ENCODE measurements at places on chromosomes 2 and 18.

- DNase-seq = no peak
Measured at GRCh38 chr2:15901095-15901807, 39.1 kb upstream of the MYCN start.

DNA sequence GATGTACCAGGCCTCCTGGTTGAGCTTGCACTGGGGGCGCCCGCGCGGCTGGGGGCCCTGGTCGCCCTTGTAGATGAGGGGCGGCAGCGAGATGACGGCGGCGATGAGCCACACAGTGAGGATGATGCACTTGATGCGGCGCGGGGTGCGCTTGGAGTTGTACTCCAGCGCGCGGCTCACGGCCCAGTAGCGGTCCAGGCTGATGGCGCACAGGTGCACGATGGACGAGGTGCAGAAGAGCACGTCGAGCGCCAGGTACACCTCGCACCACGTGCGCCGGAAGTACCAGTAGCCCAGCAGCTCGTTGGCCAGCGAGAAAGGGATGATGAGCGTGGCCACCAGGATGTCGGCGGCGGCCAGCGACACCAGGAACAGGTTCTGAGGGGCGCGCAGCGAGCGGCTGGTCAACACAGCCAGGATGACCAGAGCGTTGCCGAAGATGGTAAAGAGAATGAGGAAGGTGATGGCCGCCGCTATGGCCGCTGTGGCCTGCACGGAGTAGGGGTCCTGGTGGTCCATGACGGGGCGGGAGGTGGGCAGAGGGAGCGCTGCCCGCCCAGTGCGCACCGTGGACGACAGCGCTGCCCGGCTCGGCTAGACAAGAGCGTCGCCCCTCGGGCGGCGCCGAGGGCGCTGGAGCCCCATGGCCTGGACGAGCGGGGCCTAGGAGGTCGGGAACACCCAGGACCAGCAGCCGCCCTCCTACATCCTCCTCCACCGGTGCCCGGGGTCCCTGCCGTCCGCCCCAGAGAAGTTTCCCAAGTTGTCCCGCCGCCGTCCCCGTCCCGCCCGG lies 544 bp downstream of the ADRA2B start:
- no peak for DNase-seq

- DNase-seq = peak; percentile 16
Measured at GRCh38 chr18:72063001-72063400, 481.1 kb downstream of the CBLN2 start.

GRCh38 chr18:3449512-3450011 lies 410 bp upstream of the TGIF1 start:
- no peak for DNase-seq

DNA sequence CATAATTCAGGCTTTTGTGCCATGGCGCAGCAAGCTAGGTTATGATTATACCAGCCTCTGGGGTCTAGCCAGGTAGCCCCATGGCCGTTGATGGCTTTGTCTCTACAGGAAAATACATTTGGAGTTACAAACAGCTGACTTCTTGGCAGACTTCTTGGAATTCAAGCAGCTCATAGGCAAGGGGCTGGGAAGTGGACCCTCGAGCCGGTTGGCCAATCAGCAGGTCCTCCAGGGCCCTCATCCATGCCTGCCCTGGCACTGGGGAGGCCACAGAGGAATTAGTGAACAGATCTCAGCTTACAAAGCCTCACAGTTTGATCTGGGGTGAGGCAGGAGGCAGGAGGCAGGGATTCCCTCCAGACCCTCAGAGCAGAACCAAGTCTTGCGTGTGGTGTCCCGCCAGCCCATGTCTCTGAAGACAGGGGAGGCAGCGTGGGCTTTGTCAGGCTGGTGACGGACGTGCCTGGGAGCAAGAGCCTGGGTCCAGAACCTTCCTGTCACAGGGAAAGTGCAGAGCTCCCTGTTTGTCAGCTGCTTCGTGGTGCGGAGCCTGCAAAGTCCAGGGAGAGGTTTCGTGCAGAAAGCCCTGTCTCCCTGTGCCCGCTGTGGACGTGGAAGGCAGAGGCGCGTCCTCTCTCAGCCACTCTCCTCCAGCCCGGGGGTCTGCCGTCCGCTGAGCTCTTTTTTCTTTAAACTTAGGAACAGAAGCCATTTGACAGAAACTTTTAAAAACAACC lies 131.7 kb downstream of the KLHL29 start:
- no peak for DNase-seq

GRCh38 chr2:165007161-165007744 lies 51.9 kb upstream of the SLC38A11 start:
- no peak for DNase-seq

DNA sequence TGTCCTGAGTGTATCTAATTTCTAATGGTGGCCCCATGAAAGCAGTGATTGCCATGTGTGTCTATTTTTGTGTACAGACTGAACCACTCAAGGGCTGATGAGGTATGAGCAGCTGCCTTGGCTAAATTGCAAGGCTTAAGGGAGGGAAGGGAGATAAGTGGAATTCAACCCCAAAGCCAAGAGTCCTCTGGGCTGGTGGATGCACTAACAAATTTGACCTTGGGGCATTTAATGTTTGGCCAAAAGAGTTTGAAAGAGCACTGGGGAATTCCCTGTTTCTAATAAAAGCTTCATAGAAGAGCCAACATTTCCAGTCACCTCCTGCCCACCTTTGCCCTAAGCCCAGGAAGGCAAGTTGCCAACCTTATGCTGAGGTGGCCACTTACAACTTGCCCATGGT lies 172.1 kb downstream of the SETBP1 start:
- DNase-seq = peak; percentile 74

DNA sequence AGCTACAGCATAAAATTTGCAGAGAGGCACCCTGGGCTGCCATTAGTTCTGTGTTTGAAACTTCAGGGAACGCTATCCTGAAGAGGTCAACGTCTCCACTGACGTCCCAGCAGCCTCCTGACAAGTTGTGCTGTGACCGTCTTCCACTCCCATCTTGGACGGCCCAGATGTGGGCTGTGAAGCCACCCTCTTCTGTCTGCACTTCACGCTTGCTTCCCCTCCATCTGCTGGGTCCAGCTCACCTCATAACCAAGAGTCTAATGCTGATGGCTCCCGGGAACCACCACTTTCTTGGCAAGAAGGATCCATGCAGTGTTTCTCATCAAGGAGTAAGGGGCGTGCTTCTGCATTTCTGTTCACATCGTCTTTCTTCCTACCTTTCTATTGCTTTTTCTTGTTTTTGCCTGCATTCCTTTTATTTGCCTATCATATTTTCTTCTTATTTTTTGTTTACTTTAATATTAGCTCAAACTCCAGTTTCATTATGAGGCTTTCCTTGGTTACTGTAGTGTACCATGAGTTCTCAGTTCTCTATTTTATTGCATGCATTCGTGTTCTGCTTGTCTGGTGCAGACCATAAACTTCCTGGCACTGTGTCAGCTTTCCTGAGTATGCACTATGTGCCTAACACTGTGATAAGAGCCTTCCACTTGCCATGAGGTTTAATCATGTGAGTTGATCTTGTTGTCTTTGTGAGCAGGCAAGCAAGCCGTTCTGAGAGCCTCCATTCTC lies 631.8 kb upstream of the RAB6C start:
- DNase-seq = no peak

DNA sequence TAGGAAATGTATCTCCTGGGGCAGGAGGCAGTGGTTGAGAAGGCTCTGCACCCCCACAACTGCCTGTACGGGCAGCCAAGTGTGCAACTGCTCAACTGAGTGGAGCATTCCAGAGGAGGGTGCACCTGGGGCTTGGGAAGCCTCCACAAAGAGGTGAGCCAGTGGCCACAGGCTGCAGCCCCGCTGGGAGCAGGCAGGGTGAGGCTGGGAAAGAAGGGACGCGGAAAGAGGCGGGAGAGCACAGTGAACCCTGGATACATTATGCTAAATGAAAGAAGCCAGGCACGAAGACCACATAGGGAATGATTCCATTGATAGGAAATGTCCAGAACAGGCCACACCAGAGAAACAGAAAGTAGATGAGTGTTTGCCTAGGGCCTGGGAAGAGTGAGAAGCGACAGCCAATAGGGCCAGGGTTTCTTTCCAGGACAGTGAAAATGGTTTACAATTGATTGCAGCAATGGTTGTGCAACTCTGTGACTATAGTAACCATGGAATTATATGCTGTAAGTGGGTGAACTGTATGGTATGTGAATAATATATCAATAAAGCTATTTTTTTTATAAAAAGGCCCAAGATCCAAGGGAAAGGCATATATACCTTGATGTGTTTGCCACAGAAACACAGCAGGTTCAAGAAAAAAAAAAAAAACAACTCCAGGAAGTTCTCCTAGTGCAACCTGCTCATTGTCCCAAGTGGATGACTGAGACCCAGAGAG lies 82.4 kb downstream of the DDX1 start:
- no peak for DNase-seq

GRCh38 chr2:15704086-15704787 lies 112.6 kb downstream of the DDX1 start:
- DNase-seq = no peak

- DNase-seq = no peak
Measured at GRCh38 chr2:9745153-9745899, 97.9 kb upstream of the TAF1B start.

DNA sequence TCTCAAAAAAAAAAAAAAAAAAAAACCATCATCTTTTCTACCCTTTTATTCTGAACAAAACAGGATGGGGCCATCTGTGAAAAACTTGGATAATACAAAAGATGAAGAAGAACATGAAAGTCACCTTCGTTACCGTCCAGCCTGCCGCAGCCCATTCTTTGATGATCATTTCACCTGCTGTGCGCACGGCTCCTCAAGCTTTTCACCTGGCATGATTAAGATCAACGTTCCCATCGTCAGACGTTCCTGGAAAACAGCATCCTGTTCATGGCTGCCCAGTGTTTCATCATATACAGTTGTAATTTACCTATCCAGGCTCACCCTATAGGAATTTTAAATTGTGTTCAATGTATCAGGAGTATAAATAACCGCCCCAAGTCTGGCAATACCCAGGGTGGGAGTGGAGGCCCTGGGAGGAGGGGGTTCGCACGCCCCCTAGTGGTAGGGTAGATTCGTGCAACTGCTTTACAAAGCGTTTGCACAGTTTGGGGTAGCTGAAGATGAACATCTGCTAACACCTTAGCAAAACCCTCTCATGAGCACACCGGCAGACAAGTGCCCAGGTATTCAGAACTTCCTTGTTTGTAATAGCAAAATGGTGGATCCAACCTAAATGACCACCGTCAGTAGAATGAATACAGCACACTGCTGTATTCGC lies 49.0 kb upstream of the GLI2 start:
- DNase-seq = no peak

DNA sequence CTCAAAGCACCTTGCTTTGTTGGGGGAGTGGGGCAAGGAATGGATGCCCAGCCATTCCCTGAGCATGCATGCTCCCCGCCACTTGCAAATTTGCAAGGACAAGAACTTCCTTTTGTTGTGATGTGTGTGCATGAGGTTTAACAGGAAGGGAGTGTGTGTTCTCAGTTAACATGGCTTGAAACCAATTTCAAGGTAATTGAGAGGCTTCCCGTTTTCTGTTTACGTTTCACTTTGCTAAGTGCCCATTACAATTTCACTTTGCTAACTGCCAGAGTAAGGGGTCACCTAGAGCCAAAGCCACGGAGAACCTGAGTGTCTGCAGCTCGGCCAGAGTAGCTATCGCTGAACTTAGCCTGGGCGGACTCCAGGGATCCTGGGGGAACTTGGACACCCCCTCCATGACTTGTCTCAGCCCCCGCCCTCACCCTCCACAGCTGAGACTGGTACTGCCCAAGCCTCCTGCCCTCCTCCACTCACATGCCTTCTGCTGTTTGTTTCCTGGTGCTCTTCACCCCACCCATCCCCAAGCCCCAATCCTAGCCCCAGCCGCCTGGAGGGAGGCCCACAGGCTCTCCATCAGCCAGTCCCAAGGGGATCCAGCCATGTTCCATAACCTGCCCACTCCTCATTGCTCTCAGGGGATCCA lies 53.6 kb upstream of the LAPTM4A start:
- DNase-seq = peak; percentile 44

DNA sequence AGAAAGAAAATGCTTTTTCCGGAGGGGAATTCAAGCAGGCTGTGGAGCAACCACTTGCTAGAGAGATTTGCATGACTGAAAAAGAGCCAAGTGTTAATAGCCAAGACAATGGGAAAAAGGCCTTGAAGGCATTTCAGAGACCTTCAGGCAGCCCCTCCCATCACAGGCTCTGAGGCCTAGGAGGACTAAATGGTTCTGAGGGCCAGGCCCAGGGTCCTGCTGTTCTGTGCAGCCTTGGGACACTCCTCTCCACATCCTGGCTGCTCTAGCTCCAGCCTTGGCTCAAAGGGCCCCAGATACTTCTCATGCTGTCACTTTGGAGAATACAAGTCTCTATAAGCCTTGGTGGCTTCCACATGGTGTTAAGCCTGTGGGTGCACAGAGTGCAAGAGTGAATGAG lies 81.8 kb downstream of the B3GNT2 start:
- DNase-seq = no peak

DNA sequence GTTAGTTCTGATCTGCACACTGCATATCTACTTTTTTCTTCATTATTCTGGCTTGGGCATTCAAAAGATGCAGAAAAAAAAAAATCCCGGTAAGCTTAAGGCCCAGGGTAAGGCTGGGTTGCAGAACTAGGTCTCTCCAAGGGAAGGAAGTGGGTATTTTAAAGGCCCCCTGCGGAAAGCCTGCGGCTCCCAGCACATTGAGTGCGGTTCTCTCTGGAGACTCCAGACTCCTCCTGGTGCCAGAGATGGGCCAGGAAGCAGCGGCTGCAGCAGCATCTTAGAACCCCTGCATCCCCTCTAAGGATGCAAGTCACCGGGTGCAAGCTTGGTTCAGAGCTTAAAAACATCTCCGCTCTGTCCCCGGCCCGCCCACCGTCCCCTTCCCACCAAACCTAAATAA lies 49.5 kb downstream of the TGIF1 start:
- DNase-seq = no peak

DNA sequence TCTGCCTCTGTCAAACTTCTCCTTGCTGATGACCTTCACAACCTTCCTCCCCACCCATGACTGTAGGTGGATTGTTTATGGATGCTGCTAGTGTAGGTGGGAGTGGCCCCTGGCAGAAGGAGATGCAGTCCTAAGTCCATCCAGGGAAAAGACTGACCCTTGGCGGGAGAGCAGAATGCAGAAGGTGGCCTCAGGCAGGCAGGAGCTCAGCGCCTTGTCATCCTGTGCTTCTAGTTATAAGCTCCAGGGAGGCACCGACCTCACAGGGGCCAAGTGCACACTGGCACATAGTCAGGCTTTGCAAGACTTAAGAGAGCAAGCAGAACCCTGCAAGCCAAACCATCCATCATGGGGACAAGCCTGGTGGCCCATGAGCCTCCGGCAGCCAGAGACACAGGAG lies 74.4 kb downstream of the CAPN13 start:
- no peak for DNase-seq

GRCh38 chr2:24861500-24861899 lies 58.5 kb downstream of the ADCY3 start:
- DNase-seq = no peak

GRCh38 chr2:218295029-218295428 lies 2.7 kb upstream of the TMBIM1 start:
- no peak for DNase-seq

- peak; percentile 17 for DNase-seq
Measured at GRCh38 chr18:49851624-49852023, 38.3 kb upstream of the ACAA2 start.

- no peak for DNase-seq
Measured at GRCh38 chr2:24906466-24906865, 13.6 kb downstream of the ADCY3 start.
